ENCODE measurements at places on chromosomes 1 and 21. TPM values are rescaled to one million over a fixed set of nuclear protein-coding genes. Genes with fewer than 3 reads are reported as not detected.

DCDC2B gene
- total RNA-seq: not detected

HFM1 gene
- total RNA-seq: not detected

GUCA2A gene
- total RNA-seq: not detected

ENAH gene
- 0.12 TPM for total RNA-seq

BEND5 gene
- total RNA-seq: 5.9 TPM

ITLN2 gene
- total RNA-seq: not detected

PLA2G2F gene
- not detected for total RNA-seq

FCRL6 gene
- total RNA-seq: not detected

DDX59 gene
- total RNA-seq: 35.8 TPM

FCN3 gene
- total RNA-seq: not detected

SELENBP1 gene
- total RNA-seq: not detected

CCDC185 gene
- not detected for total RNA-seq

KDM1A gene
- 49.2 TPM for total RNA-seq

SPATA17 gene
- not detected for total RNA-seq

ITPKB gene
- 50.7 TPM for total RNA-seq

RPTN gene
- total RNA-seq: not detected

SAMD13 gene
- total RNA-seq: 0.46 TPM

CRYZ gene
- 15.6 TPM for total RNA-seq

IGSF9 gene
- total RNA-seq: 0.12 TPM

NUDT4B gene
- not detected for total RNA-seq

HCRTR1 gene
- not detected for total RNA-seq

HAPLN2 gene
- total RNA-seq: 1.00 TPM

MFAP2 gene
- 0.37 TPM for total RNA-seq

TPTE gene
- 0.26 TPM for total RNA-seq

TTC34 gene
- total RNA-seq: 0.88 TPM

CTSK gene
- total RNA-seq: 8.3 TPM

EPRS1 gene
- 204 TPM for total RNA-seq

SEMA6C gene
- total RNA-seq: 1.9 TPM

TSEN15 gene
- 74.2 TPM for total RNA-seq

SERTAD4 gene
- not detected for total RNA-seq

EFNA1 gene
- 1.4 TPM for total RNA-seq

GJA8 gene
- total RNA-seq: not detected

GRHL3 gene
- 2.0 TPM for total RNA-seq

CFHR5 gene
- not detected for total RNA-seq

SPRR1B gene
- not detected for total RNA-seq

SAMSN1 gene
- total RNA-seq: 69.1 TPM

SYNC gene
- not detected for total RNA-seq

SLAMF8 gene
- total RNA-seq: 0.31 TPM

PLEKHN1 gene
- total RNA-seq: 1.9 TPM

IFI16 gene
- 311 TPM for total RNA-seq

REG4 gene
- 4.9 TPM for total RNA-seq

KCNN3 gene
- 0.42 TPM for total RNA-seq

COL8A2 gene
- total RNA-seq: 0.09 TPM

HMCN1 gene
- total RNA-seq: 0.12 TPM

PAX7 gene
- total RNA-seq: not detected

NTMT2 gene
- not detected for total RNA-seq

C1orf116 gene
- 0.12 TPM for total RNA-seq

PEX10 gene
- total RNA-seq: 11.4 TPM

ST6GALNAC3 gene
- 0.35 TPM for total RNA-seq

ELF3 gene
- 0.22 TPM for total RNA-seq

CELA2B gene
- total RNA-seq: not detected

GABPA gene
- 27.3 TPM for total RNA-seq

S100A10 gene
- total RNA-seq: 138 TPM

IFNGR2 gene
- 34.6 TPM for total RNA-seq

KCNE1 gene
- 0.41 TPM for total RNA-seq

PFKFB2 gene
- 6.9 TPM for total RNA-seq

FAM72C gene
- 3.5 TPM for total RNA-seq

PDPN gene
- total RNA-seq: not detected

Data from activated T-cell treated with anti-CD3 and anti-CD28 coated beads, Interleukin-2, amount 50 U/mL, for 72 hours (primary cell).